Stimulated activated CD4-positive, alpha-beta T cell treated with anti-CD3 and anti-CD28 coated beads, Interleukin-12 subunit alpha, Interleukin-12 subunit beta, amount 100 ng/mL, for 4 hours (primary cell): ENCODE measurements at places on chromosomes 11 and 22.

DNA sequence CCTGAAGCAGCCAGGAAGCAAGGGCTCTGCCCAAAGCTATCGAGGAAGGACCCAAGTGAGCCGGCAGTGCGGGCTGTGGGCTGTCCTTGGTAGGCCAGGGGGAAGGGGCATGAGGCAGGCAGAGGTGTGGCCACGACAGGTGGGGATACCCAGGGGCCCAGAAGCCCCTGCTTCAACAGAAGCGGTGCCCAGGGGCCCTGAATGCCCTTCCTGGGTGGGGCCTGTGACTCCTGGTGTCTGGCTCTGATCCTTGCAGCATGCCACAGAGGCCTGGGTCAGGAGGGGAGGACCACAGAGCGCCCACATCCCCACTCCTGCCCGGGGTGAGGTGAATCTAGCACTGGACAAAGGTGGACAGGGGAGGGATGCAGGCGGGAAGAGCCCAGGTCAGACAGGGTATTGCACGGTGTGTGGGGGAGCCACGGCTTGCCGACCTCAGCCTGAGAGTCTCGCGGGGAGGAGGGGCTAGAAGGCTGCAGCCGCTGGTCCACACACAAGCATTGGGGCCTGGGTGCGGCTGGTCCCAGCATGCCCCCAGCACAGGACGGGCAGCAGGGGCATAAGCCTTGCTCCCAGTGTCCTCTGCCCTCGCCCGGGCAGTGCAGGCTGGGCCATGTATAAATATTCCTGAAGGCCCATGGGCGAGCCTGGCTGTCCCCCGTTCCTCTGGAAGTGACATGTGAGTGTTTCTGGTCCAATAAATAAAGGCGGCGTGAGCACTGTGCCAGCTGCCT is 19.0 kb downstream of the MAFF start:
- DNase-seq: no peak

GRCh38 chr11:88266919-88267318 is 70.6 kb downstream of the CTSC start:
- no peak for DNase-seq

GRCh38 chr11:68374531-68374930 is 62.1 kb downstream of the LRP5 start:
- DNase-seq: no peak

GRCh38 chr11:11217929-11218628 is 135.0 kb downstream of the CSNK2A3 start:
- no peak for DNase-seq

DNA sequence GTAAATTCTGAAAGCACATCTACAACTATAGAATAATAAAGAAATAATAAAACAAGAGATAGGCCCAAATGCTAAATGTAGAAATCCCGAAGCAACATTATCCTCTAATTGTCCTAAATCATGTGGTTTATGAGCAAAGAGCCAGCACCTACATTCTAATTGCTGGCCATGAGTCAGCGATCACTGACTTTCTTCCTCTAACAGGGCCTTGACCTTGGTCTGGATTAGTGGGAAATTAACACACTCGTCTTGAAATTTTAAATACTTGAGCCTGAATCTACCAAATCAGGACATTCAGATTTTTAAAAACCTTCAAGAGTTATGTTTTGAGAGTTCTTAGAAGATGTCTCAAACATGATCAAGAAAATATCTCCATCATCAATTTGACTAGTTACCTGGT is 727.6 kb downstream of the METTL15 start:
- no peak for DNase-seq

DNA sequence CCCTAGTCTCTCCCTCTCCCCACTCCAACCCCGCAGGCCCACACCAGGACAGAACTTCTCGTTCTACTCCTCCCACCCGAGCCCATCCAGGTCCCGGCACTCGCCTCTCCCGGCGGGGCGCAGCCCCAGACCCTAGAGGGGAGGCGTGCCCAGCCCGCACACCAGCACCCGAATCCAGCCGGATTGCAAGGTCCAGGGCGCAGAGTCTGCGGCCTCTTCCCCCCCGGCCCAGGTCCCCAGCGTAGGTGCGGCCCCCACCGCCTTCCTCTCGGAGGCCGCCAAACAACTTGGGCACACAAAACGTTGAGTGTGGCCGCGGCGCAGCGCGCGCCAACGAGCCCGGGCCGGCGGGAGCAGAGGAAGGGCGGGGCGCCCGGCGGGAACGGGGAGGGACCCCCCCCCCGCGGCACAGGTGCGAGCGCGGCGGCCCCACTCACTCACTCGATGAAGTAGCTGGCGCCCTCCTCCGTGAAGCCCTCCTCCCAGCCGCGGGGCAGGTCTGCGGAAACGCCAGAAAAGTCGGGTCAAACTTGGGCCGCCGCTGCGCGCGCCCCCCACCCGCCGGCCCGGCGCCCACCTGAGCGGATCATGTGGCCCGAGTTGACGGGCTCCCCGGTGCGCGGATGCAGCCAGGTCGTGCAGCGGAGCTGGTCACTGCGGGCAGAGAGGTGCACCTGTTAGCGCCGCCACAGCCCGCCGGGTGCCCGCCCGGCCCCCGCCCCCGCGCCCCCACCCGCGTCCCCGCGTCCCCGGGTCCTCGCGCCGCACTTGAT is 480 bp downstream of the PLEKHA7 start:
- DNase-seq: peak; percentile 30

DNA sequence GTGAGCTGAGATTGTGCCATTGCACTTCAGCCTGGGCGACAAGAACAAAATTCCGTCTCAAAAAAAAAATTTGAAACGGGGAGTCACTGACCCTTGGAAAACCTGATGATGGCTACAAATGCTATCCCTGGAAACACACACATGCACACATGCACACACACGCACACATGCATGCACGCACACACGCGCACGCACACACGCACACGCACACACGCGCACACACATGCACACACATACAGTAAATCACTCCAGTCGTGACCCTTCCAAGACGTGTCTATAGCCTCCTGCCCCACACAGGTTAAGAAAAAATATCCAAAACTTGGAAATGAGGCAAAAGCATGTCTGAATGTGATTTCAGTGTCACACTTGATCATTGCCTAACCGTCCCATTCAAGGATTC is 6.7 kb upstream of the CPT1A start:
- no peak for DNase-seq

DNA sequence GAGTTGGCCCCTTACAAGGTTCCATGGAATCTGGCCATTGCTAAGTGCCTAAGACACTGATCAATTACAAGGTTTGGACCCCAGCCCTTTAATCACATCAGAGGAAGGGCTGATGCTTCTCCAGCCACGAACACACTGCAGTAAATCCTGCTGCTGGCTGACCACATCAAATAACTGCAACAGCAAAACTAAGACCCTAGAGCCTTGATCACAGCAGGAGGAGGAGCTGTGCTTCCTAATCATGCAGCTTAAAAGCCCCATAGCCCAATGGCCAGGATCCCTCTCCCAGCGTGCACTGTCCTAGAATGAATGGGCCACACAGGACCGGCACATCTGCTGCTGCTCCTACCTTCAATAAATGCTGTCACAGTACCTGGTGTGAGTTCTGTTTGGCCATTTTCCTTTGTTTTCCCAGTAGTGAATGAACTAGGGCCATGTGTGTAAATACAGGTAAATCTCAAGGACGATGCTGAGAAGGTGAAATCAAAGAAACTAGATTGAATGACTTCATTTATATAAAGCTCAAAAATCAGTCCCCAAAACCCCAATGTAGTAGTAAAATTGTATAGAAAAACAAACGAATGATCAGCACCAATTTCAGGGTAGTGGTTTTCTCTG is 12.7 kb downstream of the ZP1 start:
- no peak for DNase-seq

- DNase-seq: no peak
Measured at GRCh38 chr11:102806296-102806695, 8.3 kb upstream of the MMP1 start.

GRCh38 chr11:64313491-64314145 is 3.7 kb downstream of the TRMT112 start:
- DNase-seq: no peak

DNA sequence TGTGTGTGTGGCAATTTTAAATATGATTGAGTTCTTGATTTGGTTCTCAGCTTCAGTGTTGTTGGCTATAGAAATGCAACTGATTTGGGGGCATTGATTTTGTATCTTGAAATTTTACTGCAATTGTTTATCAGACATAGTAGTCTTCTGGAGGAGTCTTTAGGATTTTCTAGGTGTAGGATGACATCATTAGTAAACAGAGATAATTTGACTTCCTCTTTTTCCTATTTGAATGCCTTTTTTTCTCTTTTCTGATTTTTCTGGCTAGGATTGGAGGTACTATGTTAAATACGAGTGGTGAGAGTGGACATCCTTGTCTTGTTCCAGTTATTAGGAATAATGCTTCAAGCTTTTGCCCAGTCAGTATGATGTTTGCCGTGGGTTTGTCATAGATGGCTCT is 124.9 kb downstream of the MSANTD4 start:
- no peak for DNase-seq

GRCh38 chr22:36746375-36746970 is 29.4 kb downstream of the IFT27 start:
- no peak for DNase-seq

DNA sequence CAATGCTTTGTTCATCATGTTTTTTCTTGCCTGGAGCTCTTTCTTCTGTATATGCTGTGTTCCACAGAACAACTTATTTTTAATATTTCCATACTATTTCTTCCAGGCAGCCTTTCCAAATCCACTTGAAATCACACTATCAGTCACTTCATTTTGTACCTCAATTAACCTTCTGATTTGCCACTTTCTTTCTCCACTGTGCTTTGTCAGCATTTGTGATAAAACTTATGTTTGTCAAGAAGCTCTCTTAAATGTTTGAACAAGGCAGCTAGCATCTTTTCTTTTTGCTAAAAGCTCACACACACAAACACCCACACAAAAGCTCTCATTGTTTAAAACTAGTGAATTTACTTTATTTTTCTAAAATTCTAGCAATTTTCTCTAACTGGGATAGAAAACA is 2014.7 kb upstream of the RAG2 start:
- no peak for DNase-seq

DNA sequence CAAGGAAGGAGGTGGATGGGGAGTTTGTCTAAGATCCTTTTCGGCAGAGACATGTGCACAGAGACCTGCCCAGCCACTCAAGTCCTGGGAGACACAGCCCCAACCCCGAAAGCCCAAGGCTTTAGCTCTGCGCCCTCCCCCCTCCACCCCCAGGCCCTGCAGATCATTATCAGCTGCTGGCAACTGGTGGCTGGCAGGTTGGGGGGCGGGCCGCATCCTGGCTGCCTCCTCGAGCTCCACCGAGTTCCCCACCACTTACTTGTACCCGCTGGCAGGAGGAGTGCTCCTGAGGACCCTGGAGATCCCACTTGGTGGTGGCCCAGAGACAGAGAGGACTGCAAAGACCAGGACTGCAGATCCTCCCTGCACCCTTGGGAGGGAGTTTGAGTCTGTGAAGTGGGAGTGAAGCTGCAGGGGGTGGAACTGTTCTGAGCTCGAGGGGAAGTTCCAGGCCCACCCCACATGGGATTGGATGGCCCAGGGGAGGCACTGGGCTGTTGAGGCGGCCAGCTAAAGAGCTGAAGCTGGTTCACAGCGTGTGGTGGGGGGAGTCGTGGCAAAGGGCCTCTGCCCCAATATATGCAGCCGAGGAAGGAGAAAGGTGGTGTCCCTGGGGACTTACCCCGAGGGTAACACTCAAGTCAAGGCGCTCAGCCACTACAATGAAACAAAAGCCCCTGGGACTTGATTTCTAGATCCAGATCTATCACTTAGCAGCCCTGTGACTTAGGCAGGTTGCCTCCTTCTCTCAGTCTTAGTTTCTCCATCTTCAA is 19.9 kb upstream of the CCDC86 start:
- DNase-seq: no peak

DNA sequence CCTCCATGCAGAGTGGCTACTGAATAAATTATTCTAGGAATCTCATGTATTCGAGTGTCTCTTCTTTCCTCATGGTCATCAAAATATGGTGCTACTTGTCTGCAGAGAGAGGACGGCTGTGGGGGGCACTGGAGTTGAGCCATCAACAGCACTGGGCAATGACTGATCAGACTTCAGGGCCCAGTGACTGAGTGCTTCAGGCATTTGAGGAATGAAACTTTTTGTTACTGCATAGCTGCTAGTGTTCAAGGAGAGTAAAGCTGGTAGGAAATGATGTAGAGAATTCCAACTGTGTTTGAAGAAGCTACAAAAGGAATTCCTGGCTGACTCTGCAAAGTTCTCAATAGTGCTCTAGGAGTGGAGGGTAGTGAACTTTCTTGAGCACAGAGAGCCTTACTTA is 277.7 kb downstream of the CADM1 start:
- no peak for DNase-seq

GRCh38 chr11:75635066-75635862 is 33.6 kb downstream of the MAP6 start:
- DNase-seq: no peak

GRCh38 chr11:1077417-1078119 is 2.9 kb downstream of the MUC2 start:
- DNase-seq: no peak

DNA sequence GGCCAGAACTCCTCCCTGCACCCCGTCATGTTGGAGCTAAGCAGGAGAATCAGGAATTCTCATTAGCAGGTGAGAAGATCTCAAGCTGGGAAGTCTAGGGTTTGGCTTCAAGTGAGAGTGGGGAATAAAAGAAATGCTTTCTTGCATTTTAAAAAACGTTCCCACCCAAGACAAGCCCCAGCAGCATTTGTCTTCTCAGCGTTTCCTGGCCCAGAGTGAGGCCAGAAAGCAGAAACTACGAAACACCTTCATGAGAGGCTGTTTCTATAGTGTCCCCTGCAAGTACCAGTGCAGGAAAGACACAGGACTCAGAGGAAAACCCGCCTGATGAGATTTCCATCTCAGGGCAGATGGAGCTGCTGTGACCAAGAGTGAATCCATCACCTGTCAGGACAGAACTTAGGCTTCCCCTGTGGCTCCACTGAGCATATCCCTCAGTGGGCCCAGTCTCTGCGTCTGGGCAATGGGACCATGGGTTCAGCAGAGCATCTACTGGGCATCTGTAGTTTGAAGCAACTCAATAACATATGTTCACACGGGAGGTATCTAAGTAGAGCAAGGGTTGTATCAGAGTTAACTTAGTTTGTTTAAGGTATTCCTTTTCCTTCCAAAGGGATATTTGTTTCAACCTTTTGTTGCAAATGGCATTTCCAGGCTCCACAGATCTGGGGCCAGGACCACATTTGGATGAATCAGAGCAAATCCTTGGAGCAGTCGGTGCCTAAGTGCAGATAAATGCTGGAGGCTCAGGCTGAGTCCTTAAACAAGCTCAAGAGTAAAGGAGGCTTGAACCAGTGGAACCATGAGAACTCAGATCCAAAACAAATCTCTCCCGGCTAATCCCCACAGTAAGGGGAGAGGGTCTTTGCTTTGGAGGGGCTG is 548.3 kb downstream of the MIAT start:
- DNase-seq: no peak

- no peak for DNase-seq
Measured at GRCh38 chr11:109785714-109786113, 307.5 kb upstream of the ZC3H12C start.
